ENCODE measurements at places on chromosomes 16 and 17.
A peak's percentile ranks its signal among the peaks of the same experiment; 100 is the strongest.

GRCh38 chr16:9099131-9099625, 7.7 kb downstream of the HAPSTR1 start:
- no peak for DNase-seq

DNA sequence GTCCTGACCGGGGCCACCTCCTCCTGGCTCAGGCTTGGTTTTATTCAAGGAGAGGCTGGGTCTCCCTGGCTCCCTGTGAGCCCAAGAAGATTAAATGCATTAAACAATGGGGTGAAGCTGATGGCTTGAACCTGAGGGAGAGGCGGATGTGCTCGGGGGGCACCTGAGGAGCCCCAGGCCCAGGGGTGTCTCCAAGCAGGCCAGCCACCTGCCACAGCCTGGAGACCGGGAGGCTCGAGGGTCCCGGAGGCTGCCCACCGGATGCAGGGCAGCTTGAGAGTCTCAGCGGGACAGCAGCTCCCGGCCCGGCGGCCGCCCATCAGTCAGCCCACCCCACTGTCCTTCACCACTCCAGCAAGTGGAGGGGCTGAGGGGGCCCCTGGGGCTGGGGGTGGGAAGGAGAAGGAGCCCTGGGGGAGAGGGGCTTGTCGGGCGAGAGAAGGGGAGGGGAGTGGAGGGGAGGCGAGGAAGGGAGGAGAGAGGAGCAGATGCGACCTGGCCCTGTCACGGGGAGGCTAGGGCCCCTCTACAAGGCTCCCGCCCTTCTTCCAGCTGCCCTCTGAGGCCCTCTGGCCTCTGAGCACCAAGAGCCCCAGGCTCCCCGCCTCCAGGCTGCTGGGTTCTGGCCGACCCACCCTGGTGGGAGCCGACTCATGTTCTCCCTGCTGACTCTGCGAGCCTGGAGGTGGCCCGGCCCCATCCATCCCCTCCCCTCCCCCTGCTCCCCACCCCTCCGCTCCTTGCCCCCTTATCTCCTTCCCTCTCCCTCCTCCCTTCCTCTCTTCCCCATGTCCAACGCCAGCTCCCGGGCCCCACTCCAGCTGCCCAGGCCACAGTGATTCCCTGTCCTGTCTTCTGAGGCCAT, 13.2 kb downstream of the CD7 start:
- no peak for DNase-seq

- DNase-seq: no peak
Measured at GRCh38 chr17:69602972-69603371, 188.5 kb downstream of the MAP2K6 start.

DNA sequence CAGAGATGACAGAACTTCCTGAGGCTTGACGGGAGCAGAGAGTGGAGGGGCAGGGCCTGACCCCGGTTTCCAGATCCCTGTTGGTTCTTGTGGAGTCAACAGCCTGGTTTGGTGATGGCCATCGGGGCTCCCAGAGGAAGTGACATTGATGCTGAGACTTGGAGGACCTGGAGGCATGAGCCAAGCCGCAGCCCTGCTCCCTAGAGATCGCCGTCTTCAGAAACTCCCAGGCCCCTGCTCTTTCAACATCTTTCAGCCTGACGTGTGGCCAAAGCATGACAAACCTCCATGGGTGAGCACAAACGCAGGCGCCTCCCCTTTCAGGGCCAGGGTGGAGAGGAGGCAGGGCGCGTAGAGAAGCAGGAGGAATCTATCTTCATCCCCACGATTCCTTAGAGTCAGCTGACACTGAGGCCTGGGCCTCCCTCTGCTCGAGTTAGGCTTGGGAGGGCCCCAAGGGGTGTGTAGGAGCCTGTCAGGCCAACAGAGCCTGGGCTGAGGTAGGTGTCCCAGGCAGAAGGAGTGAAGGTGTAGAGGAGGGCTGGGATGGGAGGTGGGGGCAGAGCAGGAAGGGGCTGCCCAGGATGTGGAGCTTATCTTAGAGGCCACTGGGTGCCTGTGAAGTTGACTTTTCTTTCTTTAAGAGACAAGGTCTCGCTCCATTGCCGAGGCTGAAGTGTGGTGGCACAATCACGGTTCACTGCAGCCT, 56.1 kb upstream of the MED9 start:
- peak; percentile 79 for DNase-seq

DNA sequence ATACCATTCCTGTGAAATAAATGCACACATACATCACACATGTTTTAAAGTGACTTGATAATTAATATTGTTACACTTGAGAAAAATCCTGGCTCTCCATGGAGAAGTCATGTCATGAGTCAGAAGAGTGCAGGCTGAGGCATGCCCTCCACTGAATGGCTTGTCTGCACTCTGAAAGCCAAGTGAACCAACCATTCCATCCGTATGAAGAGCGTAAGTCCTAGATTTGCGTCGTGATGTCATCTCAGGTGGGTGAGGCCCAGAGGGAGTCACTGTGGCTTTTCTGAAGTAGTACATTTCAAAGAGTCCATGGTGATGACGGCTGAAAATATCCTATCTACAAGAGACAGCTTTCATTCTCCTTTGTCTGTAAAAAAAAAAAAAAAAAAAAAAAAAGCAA, 83.5 kb upstream of the IRX5 start:
- no peak for DNase-seq

DNA sequence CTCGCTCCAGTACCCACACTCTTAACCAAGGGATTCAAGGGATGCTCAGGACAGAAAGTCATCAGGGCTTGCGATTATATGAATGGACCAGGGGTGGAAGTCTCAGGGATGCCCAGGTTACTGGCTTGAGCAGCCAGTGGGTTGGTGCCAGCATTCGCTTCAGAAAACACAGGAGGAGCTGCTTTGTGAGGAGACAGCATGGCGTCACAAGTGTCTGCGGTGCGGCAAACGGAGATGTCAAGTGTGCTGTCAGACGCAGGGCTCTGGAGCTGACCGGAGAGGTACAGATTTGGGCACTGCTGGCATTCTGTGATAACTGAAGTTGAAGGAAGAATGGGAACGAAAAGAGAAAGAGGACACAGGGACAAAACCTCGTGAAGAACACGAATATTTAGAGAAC, 4.1 kb downstream of the MARCHF10 start:
- no peak for DNase-seq

DNA sequence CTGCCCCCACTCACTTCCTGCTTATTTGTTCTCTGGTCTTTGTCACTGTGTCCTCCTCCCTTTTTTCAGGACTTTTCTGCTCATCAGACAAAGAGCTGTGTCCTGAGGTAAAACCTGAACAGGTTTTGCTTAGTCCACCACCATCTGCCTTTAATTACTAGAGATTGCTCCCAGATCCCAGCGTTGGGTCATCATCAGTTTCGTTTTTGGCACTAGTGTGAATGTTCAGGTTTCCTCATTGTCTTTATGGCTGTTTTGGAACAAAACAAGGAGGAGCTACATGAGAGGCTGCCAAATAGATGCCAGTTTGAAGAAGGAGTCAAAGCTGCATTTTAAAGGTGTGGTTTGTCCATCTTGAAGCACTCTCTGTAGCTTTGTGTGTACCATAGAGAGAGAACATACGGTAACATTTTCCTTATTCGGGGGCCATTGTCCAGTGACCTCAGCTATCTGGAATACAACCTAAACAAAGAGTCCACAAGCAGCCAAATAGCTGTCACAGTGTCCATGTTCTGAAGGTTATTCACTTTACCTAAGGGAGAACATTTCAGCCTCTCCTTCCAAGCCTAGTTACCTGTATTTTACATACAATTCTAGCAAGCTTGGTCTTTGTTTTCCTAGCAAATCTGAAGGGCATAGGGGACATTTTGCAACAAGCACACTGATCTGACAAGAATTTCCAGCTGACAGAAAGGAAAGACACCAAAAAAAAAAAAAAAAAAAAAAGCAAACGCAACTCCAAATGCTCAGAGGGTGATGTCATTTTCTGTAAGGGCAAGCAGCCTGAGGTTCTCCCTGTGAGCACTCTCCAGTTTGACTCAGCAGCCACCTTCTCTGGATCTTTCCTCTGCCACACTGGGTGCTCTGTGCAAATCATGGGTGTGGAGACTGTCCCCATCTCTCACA, 196.1 kb downstream of the NTN1 start:
- peak; percentile 60 for DNase-seq

DNA sequence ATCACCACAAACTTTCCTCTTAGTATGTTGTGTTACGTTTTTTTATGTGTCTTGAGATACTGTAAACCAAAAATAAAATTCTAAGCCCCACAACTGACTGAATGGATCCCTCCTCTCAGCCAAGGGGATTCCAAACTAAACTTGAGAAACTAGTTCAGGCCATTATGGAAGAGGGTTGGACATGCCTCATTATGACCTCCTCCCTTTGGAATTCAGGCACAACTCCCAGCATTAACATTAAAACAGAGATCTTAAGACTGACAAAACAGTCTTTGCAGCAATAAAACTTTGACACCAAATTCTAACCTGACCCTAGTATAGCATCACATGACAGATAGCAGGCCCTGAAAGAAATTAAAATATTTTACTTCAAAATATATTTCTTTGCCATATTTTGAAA, 51.1 kb upstream of the SLC47A1 start:
- no peak for DNase-seq

GRCh38 chr17:68319410-68320162, 28.3 kb downstream of the ARSG start:
- no peak for DNase-seq

DNA sequence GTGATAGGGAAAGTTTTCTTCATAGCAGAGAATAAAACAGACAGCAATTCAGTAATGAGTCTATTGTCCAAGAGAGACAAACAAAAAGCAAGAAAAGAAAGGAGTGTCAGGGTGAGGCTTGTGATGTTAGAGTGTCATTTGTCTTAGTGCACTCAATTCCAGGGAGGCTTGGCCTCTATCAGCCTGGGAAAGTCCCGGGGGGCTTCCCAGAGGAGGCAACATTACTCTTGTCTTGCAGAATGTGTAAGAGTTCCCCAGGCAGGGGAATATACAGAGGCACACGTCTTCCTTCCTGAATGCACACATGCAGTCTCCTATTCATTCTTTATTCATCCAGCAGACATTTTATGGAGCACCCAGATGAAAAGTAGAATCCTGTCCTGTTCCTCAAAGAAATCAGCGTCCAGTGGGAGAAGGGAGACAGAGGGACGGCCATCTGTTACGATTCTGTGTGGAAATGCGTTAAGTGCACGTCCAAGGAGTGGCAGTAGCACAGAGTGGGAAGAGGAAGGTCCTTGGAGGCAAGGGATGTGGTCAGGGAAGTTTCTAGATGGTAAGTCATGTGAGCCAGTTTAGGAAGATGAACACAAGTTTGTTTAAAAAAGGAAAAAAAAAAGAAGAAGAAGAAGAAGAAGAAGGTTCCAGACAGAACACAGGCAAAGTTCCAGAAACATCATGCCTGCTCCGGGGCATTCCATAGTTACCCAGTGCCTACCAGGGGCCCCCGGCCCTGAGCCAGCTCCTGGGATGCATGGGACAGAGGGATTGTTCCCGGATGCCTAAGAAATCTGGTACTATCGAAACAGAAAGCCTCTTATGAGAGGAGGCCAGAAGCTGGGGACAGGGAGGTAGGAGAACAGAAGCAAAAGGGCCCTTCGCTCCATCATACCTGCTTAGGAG, 21.1 kb downstream of the CACNG4 start:
- DNase-seq: no peak

DNA sequence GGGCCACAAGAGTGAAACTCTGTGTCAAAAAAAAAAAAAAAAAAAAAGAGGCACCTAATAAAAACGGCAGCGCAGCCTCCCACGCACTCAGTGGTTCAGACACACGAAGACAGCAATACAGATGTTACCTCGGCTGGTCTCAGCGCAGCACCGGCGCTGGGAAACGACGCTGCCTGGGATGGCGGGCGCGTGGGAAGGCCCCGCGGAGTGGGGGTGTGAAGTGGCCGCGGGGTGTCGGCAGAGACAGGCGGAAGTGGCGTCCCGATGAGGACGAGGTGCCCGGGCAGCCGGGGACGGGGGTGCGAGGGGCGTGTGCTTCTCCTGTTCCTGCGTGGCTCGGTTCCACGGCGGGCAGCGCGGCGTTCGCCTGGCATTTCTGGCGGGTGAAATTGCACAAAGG, 179.4 kb downstream of the BANP start:
- no peak for DNase-seq

GRCh38 chr17:27560668-27561067, 70.3 kb upstream of the LGALS9 start:
- no peak for DNase-seq

- no peak for DNase-seq
Measured at GRCh38 chr17:50536683-50537646, 4.4 kb downstream of the EPN3 start.

DNA sequence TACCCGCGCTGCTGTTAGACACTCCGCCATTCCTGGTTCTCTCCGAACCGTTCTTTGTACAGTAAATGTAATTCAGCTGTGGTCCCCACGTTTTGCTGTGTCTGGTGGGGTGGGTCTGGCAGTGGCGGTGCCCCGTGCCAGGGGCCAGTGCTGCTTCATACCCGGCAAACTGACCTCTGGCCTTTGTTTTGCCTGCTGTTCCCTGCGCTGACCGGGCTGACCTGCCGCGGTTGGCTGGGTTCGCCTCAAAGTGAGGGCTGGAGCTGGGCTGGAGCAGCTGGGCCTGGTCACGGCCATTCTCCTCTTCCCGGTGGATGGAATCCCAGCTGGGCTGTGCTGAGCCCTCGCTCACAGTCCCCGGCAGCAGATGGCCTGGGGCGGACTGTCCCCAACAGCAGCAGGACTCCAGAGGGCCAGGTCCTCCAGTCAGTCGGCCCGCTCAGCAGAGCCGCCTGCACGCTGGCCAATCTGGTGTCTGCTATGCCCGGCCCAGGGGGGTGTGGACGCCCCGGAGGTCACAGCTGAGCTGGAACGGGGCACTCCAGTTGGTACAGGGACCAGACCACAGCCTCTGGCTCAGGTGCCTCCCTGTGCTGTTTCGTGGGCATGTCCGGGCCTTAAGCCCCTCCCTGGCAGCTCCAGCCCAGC, 1.5 kb upstream of the WFIKKN1 start:
- DNase-seq: no peak

GRCh38 chr17:72119077-72119872, 1.5 kb upstream of the SOX9 start:
- no peak for DNase-seq

GRCh38 chr17:5588584-5588983, 4.3 kb upstream of the NLRP1 start:
- no peak for DNase-seq

DNA sequence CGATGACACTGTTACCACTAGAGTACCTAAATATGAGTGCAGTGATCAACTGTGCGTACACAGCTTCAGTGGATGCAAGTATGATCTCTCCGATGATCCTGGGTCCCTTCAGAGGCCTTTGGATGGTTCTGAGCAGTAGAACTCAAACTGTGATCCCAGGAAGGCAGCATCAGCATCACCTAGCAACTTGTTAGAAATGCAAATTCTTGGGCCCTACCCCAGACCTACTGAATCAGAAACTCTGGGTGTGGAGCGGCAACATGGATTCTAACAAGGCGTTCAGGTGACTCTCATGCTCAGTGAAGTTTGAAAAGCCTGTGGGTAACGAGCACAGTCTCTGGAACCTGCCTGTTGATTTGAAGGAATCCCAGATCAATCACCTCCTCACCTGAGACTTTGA, 25.4 kb downstream of the TOX3 start:
- DNase-seq: no peak

GRCh38 chr16:67963292-67963661, 5.2 kb downstream of the SLC12A4 start:
- no peak for DNase-seq

All from AG09319 (cell line).